ENCODE measurements at places on chromosomes 16 and 17.

GRCh38 chr17:73580073-73580710 lies 64.1 kb downstream of the SDK2 start:
- DNase-seq, result no peak

DNA sequence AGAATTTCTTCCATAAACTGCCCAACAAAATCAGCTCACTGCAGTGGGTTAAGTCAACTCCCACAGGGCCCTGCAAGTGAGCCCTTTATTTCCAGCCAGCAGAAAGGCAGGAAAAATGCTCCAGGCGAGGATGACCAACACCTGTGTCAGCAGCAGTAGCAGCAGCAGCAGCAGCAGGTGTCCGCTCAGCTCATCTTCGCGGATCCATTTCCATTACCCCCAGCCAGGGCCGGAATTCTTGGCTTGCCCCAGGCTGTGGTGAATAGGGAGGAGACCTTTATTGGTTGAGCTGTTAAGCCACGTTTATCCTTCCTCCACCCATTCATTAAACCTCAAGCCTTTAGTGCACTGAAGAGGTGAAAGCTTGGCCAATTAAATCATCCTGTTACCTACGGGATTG lies 46.2 kb downstream of the MARCHF10 start:
- DNase-seq, result no peak

- no peak for DNase-seq
Measured at GRCh38 chr17:17166446-17166845, 39.7 kb downstream of the PLD6 start.

GRCh38 chr16:30166202-30166902 lies 17.1 kb upstream of the CORO1A start:
- DNase-seq, result no peak

GRCh38 chr16:47493381-47494337 lies 32.5 kb downstream of the PHKB start:
- no peak for DNase-seq

GRCh38 chr17:61534414-61534813 lies 56.6 kb downstream of the NACA2 start:
- DNase-seq, result no peak

DNA sequence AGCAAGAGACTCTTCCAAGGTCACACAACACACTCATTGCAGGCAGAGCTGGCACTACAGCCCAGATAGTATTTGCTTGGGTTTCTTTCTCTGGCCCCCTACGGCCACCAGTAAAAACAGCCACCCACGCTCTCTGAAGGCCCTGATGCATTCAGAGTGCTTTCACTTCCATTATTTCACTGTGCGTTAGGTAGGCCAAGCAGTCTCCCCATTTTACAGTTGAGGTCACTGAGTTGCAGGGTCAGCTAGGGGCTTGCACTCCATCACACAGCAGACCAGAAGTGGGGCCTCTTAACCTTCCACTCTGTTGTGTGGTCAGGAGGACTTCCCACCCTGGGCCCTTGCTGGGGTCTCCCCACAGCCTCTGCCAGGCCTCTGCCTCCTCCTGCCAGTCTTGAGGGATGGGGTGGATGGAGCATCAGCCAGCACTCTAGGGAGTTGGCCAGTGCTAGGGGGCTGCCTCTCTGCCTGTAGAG lies 2.5 kb downstream of the TBX21 start:
- no peak for DNase-seq

DNA sequence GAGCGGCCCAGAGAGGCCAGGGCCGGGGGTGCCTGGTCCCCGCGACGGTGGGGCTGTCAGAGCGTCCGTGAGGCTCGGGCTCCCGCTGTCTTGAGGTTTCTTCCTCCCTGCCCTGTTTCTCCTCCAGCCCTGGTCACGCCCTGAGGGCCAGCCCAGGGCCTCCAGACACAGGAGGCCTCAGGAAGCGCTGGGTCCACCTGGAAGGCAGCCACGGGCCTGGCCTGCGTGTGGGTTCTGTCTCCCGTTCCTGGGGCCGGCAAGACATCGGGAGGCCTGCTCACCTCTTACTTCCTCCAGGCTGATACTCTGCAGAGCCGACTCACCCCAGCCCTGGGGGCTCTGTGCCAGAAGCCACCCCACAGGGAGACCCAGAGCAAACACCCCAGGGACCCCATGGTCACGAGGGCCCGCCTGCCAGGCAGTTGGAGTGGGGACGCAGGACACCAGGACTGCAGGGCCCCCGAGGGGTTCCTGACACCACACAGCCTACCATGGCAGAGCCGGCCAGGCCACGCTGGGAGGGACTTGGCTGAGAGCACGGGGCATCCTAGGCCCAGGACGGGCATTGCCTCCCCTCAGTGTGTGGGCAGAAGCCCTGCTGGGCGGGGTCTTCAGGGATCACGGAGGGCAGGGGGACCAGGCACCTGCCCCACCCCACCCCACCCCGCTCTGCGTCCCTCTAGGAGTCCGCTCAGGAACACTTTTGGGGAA lies 18.9 kb upstream of the CACNA1H start:
- DNase-seq, result no peak

GRCh38 chr16:845351-845745 lies 44.8 kb upstream of the GNG13 start:
- no peak for DNase-seq

DNA sequence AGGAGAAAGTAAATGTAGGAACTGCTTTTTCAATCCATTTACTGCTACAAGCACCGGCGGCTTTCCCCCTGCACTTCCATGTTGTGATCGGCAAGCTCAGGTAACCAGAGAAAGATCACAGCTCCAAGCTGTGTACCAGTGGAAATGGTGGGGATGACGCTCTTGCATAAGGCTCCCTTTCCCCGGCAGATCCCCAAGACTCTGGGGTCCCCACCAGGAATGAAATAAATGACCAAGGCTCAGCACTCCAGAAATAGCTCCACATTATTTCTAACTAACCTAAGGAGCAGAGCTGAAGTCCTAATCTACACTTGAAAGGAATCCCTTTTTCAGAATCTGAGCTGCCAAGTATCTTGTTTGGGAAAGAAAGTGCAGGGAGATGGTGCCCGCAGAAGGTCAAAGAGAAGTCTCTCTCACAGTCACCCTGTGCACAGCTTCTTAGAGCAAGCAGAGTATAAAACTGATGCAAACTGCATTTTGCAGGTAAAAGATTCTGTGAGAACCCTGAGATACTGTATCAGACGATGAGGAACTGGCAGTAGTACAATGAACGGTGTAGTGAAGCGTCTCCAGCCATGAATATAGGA lies 11.1 kb downstream of the GRB2 start:
- no peak for DNase-seq

DNA sequence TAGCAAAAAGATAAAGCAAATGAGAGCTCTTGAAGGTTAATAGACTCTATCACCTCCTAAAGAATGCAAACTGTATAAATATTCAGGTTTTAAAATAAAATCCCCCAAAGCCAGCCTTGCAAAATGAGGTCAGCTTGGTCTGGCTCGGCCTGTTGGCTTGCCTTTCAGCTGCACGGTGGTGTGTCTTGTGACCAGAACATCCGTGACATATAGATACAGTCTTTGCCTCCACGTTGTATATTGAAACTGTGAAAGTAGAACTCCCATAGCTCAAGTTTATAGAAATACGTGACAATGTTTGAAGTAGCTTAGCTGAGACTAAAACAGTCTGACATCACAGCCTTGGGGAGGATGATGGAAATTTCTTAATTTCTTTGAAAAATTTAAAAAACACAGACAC lies 236.6 kb upstream of the MYOCD start:
- no peak for DNase-seq

GRCh38 chr17:29138184-29138955 lies 41.8 kb downstream of the MYO18A start:
- no peak for DNase-seq

GRCh38 chr17:8173871-8174322 lies 2.3 kb downstream of the TMEM107 start:
- DNase-seq, result no peak

GRCh38 chr16:49504023-49504364 lies 130.4 kb downstream of the C16orf78 start:
- DNase-seq, result no peak

GRCh38 chr17:75950855-75951554 lies 10.2 kb upstream of the FBF1 start:
- no peak for DNase-seq

DNA sequence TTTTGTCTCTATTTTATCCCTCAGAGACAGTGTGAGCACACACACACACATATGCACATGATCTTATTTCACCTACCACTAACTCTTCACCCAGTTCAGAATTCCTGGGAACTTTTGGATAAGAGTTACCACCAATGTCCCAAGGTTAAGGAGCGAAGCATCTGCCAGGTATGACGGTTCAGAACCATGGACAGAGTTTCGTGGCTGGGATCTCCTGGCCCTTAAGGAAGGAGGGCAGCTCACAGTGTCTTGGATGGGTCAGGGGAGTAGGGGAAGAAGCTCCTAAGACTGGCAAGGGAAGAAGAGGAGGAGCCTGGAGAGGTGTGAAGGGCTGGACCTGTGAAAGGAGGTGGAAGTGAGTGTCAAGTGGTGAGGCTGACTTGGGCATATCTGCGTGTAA lies 23.0 kb upstream of the TMEM132E start:
- DNase-seq, result no peak

DNA sequence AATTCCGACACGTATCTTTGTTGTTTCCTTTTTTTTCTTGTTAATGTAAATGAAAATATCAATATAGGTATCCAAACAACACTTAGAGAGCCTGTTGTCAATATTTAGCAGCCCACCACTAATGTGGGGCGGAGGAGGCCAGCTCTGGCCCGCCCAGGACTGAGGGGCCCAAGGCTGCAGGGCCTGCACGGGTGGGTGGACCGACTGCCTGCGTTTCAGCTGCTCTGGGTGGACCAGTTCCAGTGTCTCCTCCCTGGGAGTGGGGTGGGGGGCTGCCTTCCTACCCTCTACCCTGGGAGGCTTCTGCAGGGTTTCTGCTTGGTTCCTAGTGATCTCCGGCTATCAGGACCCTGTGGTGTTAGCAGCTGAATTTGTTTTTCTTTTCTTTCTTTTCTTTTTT lies 15.9 kb upstream of the ADGRG1 start:
- no peak for DNase-seq

DNA sequence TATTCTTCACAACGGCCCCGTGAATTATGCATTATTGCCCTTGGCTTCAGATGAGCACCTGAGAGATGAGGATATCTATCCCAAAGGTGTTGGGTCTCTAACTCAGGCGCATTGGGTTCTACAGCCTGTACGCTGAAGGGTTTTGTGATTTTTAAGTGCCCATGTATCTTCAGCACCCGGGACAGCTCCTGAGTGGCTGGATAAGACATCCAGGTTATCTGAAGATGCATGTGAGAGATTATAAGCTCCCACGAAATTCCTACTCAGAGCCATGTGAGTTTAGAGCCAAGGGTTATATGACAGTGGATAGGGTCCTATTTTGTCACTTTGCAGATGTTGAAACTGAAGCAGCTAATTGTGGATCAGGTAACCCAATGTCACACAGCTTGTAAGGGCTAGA lies 612.3 kb upstream of the EEF2KMT start:
- no peak for DNase-seq

DNA sequence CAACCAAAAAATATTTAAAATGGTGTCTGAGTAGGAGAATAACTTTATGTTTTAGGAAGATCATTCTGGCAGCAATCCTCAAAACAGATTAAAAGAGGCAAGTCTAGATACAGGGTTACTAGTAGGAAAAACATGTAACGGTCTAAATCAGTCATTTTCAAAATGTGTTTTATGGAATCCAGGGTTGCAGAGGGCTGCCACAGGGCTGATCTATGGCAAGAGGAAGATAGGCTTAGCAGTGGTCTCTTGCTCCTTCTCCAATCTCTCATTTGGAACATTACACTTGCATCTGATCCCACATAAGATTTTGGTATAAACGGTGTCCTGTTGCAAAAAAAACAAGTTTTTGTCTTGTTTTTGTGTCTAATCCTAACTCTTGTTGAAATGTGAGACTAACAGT lies 9.2 kb downstream of the IKZF3 start:
- no peak for DNase-seq

GRCh38 chr17:2366747-2367494 lies 29.6 kb downstream of the SGSM2 start:
- no peak for DNase-seq

- no peak for DNase-seq
Measured at GRCh38 chr16:61045931-61046330, 990.3 kb downstream of the CDH8 start.

- DNase-seq, result no peak
Measured at GRCh38 chr16:67927131-67927941, 4.3 kb downstream of the CTRL start.

- DNase-seq, result no peak
Measured at GRCh38 chr17:29003289-29003688, 2.5 kb downstream of the SEZ6 start.

DNA sequence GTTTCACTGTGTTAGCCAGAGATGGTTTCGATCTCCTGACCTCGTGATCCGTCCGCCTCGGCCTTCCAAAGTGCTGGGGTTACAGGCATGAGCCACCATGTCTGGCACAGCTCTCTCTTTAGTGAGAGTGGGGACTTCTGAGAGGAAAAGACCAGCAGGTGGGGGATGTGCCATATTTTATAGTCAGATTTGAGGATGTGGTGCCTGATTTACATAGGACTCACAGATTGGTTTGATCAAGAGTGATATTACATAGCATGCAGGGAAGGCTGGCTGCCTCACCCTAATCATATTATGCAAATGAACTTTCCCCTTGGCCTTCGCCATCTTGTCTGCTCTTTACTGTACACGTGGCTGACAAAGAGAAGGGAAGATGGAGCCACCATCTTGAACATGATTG lies 28.1 kb upstream of the MAPK3 start:
- DNase-seq, result no peak

DNA sequence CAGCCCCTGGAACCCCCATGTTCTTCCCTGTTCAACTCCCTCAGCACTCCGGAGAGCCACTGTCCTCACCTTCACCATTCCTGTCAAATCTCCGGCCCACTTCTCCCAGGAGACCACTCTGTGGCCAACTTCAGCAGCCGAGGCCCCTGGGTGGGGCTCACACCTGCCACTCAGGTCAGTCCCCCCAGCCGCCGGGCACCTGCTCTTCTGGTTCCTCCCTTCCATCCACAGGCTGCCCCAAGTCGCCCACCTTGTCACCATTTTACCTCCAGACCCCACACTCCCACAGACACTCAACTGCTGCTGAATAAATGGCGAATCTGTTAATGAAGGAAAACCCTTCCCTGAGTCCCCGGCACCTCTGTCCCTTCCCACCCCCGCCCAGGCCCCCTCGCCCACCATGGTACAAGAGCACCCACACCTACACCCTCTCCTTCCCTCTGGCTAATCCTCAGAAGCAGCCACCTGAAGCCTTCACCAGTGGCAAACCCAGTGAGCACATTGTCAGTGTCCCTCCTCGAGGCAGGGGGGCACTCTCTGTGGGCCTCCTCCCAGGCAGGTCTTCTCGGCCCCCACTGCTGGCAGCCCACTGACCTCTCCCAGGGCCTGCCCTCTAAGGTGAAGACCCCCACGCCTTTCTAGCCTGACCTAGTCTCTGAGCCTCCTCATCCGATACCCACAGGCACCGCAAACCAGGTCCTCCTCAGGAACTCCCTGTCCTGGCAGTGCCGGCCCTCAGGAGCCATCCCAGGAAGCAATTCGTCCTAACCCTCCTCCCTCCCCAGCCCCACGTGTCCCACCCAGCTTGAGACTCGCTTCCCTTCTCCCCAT lies 8.2 kb downstream of the CANT1 start:
- DNase-seq, result no peak
